Skeletal muscle cell (primary cell): ENCODE measurements at places on chromosomes 16 and 17.

- no peak for DNase-seq
Measured at GRCh38 chr16:12511308-12511707, 292.4 kb downstream of the CPPED1 start.

DNA sequence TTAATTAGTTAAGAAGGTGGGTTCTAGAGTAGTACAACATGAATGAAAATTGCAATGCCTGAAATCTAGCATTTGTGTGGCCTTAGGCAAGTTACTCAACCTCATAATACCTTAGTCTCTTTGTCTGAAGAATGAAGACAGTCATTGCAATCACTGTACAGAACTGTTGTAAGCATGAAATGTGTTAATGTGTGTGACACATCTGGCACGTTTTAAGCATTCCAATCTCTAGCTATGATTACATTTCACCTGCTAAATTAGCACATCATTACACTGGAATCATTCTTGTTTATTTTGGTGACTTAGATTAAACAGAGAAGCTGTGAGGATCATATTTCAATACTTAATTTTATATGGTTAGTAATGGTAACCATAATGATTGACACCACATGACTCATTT, 629.7 kb upstream of the KIF2B start:
- DNase-seq, result no peak

- DNase-seq, result no peak
Measured at GRCh38 chr16:4081047-4081446, 35.2 kb downstream of the ADCY9 start.

GRCh38 chr17:71071837-71072236, 902.5 kb downstream of the KCNJ2 start:
- DNase-seq, result peak; percentile 98

GRCh38 chr16:8391257-8391656, 199.1 kb downstream of the TMEM114 start:
- no peak for DNase-seq

GRCh38 chr16:49824593-49824992, 31.3 kb downstream of the ZNF423 start:
- DNase-seq, result no peak

DNA sequence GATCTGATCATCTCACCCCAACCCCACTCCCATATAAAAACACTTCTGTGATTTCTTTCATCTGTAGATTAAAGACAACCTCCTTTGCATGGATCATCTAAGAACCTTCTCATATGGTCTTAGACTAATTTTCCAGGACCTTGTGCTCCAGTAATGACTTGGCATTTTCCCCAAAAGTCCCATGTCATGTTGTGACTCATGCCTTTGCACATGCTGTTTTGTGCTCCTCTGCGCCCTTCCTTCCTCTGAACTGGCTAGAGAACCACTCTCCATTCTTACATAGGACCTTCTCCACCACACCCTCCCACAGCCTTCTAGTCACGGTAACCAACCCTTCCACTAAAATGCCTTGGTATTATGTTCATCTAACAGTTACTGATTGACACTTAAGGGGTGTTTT, 99.5 kb upstream of the AXIN2 start:
- peak; percentile 41 for DNase-seq
